ENCODE measurements at places on chromosomes 7 and 10.

GRCh38 chr7:94298943-94299342 lies 95.8 kb upstream of the COL1A2 start:
- DNase-seq: no peak

DNA sequence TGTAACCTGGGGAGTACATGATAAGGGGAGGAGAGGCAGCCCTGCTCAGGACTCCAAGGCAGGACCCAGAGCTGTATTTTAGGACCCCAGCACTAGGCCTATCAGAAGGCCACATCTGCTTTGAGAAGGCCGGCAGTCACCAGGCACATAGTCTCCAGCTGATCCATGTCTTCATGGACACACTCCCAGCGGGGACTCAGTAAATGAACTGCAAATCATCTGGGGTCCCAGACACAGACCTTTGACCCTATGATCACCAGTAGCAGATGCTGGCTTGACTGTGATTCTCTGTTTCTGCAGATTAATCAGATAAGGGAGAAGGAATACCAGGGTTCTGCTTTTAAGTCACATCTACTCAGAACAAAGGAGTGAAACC lies 341.4 kb upstream of the PODXL start:
- DNase-seq: no peak

- no peak for DNase-seq
Observed at GRCh38 chr7:25062380-25062779, 62.7 kb downstream of the CYCS start.

DNA sequence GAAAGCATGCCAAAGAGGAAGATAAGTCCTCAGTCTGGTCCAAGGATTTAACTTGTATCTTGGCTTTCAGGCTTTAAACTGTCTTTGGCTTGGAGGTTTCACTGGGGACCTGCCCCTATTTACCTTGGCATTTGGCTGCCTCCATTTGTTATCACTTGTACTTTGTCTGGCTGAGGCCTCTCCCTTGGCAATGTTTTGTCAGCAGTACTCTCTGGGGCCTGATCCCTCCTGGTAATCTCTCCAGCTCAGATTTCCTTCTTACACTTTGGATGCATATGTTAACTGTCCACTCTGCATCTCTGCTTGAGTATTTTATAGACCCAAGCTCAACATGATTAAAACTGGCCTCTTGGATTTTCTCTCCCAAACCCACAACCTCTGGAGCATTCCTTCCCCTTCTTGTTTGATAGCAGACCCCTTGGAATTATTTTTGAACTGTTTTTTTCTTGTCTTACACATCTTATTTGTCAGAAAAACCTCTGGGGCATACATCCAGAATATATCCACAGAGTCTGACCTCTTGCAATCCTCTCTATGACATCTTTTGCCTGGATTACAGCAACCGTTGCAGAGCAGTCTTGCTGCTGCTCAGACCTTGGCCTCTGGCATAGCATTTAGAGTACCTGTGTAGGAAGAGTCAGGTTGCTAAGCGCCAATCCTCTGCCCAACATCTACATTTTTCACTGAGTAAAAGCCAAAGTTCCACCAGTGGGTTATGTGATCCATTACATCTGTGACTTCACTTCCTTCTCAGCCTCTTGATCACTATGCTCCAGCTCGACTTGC lies 35.2 kb downstream of the ZNF487 start:
- DNase-seq: no peak

- DNase-seq: no peak
Observed at GRCh38 chr7:71130031-71130679, 1.8 kb upstream of the GALNT17 start.

- DNase-seq: no peak
Observed at GRCh38 chr10:61175316-61175715, 231.3 kb upstream of the RHOBTB1 start.

- no peak for DNase-seq
Observed at GRCh38 chr7:20211376-20211775, 5.8 kb downstream of the MACC1 start.

GRCh38 chr10:19935176-19935575 lies 118.9 kb downstream of the PLXDC2 start:
- DNase-seq: no peak

- DNase-seq: no peak
Observed at GRCh38 chr7:41735206-41735605, 32.3 kb upstream of the INHBA start.

- no peak for DNase-seq
Observed at GRCh38 chr10:120208488-120208887, 248.5 kb upstream of the PLPP4 start.

- DNase-seq: no peak
Observed at GRCh38 chr7:81525841-81526240, 244.0 kb downstream of the HGF start.

- no peak for DNase-seq
Observed at GRCh38 chr7:1056785-1057410, 12.6 kb downstream of the GPR146 start.

- no peak for DNase-seq
Observed at GRCh38 chr7:158662610-158663427, 41.8 kb downstream of the NCAPG2 start.

DNA sequence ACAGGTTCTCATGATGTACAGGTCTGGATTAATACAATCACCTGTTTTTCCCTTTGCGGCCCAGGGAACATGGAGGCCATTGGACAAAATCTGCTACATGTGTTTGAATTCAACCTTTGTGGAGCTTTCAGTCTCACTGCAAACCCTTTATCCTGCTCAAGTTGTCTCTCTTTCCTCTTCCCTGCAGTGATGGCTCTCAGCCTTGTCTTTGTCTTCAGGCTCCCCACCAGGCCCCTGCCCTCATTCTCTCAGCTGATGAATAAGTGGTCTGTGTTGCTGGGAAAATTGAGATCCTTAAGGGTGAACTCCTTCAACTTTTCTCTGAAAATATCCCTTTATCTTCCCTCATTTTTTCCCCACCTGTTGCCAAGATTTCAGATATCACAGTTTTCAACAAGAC lies 791.2 kb downstream of the GRID1 start:
- no peak for DNase-seq

GRCh38 chr7:22356701-22357310 lies at the start of gene RAPGEF5:
Gene RAPGEF5, minus strand, starts transcription at chr7:22357154. Its CDS starts 94 bp downstream, at chr7:22357060.
- DNase-seq: no peak

- no peak for DNase-seq
Observed at GRCh38 chr7:155184923-155185322, 112.8 kb upstream of the INSIG1 start.

DNA sequence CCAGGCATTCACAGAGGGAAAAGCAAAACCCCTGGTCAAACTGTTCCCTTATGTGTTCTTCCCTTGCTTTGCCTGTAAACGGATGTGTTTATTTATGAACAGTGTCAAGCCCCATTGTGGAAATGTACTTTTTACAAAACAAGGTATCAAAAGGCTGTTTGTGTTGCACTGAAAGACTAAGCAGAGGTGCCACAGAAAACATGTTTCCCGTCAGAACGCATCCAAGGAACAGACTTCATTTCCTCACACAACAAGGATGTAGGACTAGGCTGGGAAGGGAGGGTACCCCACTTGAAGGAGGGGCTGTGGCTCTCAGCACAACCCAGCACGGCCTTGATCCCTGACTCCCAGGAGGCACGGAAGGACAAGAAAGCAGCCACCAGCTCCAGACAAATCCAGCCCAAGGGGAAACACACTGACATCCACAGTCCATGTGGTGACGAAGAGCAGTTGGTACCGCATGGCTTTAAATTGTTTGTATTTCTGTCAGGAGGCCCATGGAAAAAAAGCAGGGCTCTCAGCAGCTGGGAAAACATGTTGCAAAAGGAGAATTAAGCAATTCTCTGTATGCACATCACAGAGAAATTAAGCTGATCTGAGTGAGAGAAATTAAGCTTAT lies 85.6 kb downstream of the RNF216 start:
- no peak for DNase-seq

GRCh38 chr7:111839261-111839660 lies 277.0 kb upstream of the IMMP2L start:
- no peak for DNase-seq

DNA sequence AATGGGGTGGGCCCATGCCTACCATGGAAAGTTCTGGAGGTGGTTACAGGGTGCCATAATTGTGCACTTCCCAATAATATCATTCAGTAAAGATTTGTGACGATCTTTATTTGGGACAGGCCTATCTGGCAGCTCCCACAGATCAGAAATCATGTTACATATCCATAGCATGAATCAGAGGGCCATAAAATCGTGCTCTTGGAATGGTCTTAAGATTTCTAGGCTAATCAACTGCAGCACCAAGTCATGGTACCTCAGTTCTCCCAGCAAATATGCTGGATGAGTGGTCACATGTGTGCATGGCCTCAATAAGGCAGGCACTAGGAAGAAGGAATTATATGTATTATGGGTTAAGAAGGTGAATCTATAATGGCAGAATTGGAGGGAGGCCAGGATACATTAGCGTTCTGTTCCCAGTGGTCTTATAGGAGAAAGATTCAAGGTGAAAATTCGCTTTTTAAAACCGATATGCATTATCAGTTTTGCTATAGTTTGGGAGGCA lies 134.7 kb downstream of the NRP1 start:
- no peak for DNase-seq

DNA sequence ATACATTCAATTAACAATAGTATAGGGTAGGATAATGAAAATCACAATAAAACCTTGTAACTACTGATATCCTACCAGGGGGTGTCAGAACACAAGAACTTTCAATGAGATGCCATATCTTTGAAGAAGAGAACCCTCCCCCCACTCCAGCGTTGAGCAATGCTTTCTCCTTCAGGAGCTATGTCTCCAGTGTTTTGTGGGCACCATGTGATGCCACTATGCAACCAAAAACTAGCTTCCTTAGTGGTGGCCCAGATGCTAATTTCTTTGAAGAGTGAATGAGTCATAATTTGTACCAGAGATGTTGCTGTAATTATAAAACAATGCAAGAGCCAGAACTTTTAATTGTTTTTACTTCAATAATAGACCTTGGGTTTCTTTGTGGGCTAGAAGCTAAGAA lies 76.0 kb upstream of the ADO start:
- DNase-seq: no peak

- peak; percentile 31 for DNase-seq
Observed at GRCh38 chr7:76234931-76235441, 33.3 kb downstream of the SRRM3 start.

DNA sequence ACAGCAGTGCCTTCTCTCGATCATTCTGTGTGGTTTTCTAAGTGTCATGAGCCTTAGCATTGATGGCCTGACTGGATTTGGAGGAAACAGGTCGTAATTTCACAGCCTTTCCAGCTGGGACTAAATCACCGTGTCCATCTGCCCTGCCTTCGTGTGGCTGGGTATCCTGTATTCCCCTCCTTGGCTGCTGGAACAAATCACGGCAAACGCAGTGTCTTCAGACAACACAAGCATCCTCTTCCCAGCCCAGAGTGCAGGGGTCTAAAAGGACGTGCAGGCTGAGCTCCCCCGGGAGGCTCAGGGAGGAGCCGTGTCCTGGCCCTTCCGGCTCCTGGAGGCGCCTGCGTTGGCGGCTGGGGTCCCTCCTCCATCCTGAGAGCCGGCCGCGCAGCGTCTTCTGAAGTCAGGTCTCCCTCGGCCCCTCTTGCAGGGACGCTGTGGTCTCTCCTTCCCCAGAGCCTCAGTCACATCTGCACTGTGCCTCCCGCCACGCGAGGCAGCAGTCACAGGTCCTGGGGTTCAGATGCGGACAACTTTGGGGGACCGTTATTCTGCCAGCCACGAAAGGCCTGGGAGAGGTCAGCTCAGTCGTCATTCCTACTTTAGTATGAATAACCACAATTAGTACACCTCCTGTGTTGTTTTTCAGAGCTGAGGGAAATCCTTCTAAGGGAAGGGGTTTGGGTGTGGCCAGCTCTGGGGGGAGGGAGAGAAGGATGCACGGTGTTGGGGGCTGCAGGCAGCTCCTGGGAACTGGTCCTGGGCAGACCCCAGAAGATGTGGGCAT lies 41.1 kb downstream of the FAM20C start:
- no peak for DNase-seq

GRCh38 chr10:69479240-69480067 lies 28.2 kb downstream of the TSPAN15 start:
- no peak for DNase-seq

GRCh38 chr10:78830062-78830975 lies 238.4 kb upstream of the ZMIZ1 start:
- no peak for DNase-seq

DNA sequence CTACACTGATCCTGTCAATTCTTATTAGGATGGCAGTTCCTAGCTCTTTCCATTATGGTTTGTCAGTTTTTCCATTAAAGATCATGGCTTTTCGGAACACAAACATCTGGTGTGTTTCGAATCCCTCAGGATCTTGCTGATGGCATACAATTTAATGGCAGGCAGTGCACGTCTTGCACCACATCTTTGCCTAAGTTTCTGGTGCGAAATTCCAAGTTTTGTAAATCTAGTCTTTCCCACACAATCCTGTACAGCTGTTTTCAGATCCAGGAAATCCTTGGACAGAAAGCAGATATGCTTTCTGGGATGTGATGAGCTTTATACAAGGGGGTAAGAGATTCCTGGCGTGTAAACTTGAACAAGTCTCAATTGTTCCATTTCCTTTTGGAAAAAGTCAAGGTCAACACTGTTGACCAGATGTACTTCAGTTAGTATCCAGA lies 224.3 kb upstream of the PHYHIPL start:
- no peak for DNase-seq

DNA sequence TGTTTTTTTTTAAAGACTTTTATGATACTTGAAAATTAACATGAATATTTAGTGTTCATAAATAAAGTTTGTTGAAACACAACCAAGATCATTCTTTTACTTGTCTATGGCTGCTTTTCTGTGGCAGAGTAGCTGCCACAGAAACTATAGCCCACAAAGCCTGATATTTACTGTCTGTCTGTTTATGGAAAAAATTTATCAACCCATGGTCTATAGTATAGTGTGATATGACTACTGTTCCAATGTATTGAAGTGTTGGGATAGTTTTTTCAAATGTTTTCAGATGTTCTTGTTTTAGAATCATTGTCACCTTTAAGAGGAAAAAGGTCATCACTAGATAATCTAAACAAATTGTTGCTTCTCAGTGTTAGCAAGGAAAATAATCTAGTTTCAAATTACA lies 10.8 kb downstream of the TFAM start:
- DNase-seq: no peak

GRCh38 chr7:143205560-143206293 lies 16.1 kb upstream of the TAS2R40 start:
- DNase-seq: no peak

All from stimulated activated CD8-positive, alpha-beta memory T cell treated with anti-CD3 and anti-CD28 coated beads, Interleukin-4, amount 100 ng/mL, for 4 hours (primary cell).